Activated naive CD4-positive, alpha-beta T cell treated with anti-CD3 and anti-CD28 coated beads, Interleukin-2, amount 50 U/mL, for 16 hours (primary cell): ENCODE measurements at places on chromosomes 1 and 21.

GRCh38 chr1:3785456-3786157 is 10.7 kb downstream of the LRRC47 start:
- no peak for DNase-seq

DNA sequence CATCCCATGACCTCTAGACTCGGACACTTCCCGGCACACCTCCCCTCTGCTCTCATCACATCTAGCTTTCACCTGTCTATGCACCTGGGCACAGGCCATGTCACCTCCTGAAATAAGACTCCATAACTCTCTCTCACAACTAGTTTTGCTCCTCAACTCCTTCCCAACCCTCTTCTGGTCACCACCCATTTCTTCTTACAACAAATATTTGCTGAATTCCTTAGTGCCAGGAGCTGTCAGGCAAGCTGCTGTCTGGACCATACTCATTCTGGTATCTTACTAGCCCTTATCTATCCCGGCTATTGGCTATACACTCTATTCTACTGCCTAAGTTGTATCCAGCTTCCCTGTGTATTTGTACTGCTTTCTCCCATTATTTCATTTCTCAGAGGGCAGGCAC is 49.1 kb downstream of the LRRC71 start:
- DNase-seq, result no peak

DNA sequence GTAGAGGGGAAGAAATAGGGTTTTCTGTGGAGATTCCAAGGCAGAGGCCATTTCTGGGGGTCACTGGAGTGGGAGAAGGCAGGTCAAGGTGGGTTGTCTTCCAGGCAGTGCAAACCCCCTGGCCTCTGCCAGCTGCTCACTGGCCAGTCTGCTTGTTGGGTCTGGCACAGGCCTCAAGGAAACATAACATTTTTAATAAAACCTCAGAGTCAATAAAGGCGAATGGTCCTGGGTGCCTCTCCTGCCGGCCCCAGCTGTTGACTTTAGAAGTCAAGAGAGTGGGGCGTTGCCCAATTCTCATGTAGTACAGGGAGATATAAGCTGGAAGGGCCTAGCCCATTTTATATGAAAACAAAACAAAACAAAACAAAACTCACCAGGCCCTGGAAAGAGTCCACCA is 36.6 kb downstream of the RUNX3 start:
- no peak for DNase-seq

DNA sequence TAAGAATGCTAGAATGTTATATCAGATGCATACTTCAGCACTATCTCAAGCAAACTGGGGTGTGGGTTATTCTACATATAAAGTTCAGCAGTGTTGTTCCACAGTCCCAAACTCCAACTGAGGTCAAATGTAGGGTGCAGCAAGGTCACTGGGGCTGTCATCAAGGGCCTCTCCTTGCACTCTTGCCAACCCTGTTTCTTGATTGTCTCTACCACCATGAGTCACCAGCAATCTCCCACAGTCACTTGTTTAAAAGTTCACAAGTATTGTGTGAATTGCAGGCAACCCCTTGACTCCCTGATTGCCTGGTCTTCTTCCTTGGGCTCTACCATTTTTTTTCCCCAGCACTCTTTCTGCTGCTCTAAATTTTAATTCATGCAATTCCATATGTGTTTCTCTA is 10.6 kb downstream of the METTL18 start:
- DNase-seq, result no peak

- DNase-seq, result no peak
Observed at GRCh38 chr1:207058252-207058651, 5.2 kb downstream of the PFKFB2 start.

DNA sequence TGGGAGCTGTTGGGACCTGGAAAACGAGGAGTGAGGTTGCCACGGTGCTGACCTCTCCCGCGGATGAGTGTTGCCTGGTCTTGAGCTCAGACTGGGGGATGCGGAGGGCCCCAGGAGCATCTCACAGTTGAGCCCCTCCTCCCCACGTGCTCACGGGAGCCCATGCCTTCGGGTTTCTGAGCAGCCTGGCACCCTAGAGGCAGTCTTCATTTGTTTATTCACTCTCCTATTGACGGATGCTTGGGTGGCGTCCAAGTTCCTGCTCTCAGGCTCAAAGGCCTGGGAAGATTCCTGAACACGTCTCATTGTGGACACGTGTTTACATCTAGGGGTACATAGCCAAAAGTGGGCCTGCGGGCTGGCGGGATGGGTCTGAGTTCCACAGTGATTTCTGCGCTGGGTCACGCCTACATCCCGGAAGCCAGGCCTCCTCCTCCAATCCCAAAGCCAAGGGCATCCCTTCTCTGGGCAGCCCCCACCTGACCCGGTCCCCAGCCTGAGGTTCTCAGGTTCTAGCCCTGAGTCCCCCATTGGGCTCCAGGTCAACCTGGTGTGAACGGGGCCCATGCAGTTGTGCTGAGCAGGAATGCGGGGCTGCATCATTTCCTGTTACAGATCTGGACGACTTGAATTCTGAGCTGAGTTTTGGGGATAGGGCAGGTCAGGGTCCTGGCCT is 14.7 kb downstream of the WNT3A start:
- peak; percentile 3 for DNase-seq

DNA sequence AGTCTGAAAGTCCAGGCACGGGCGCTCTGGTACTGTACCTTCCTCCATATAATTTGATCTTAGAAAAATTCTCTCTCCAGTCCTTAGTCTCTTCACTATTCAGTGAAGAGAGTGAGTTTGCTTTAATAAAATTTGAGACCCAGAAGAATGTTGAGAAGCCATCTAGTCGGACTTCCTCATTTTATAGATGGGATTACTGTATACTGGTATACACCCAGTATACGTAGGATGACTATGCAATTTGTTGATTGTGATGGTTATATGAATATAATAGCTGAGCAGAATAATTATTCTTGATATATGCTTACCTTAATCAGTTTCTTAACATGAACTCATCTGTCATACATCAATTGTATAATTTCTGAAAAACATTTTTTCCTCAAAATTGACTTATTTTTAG is 328.0 kb upstream of the B3GALT2 start:
- no peak for DNase-seq

DNA sequence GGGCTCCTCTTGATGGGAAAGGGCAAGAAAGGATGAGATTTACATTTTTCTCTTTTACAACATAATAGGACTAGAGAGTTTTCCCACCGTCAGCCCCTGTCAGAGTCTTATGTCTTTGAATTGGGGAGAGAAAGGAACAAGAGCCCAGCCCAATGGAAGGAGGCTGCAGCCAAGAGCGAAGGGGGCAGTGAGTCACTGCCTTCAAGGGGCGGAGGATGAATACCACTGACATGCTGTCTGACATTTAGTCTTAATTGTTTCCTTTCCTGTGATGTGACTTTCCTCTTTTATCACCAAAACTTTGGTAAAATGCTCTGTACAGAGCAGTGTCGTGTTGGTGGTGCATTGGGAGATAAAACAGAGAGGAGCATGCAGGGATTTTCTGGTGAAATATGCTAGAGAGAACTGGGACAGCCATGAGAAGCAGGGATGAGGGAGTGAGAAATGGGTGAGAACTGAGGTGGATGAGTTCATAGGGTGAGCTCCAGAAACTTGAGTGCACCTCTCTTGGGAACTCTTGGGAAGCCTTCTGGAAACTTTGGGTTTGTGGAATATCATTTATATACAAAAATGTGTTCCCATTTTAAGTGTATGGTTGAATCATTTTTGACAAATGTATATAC is 179.9 kb upstream of the FGGY start:
- DNase-seq, result no peak

DNA sequence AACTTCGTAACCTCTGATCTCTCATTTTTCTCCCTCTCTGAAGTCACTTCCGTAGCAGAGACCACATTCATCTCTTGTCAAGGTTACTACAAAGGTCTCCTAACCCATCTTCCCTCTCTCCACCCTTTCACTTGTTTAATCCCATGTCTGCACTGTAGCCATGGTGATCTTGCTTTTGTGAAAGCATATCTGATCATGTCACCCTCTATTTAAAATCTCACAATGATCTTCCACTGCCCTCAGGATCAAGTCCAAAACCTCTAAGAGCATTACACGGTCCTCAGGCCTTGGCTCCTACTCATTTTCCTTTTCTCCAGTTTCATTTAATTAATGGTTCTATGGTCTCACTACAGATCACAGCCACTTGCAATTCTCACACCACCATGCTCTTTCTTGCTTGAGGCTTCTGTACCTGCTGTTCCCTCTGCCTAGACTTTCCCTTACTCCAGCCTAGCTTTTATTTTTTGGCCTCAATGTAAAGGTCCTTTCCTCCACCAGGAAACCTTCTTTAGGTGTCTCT is 12.1 kb downstream of the ARHGEF11 start:
- DNase-seq, result no peak

GRCh38 chr1:8147956-8148355 is 121.8 kb upstream of the ERRFI1 start:
- no peak for DNase-seq

DNA sequence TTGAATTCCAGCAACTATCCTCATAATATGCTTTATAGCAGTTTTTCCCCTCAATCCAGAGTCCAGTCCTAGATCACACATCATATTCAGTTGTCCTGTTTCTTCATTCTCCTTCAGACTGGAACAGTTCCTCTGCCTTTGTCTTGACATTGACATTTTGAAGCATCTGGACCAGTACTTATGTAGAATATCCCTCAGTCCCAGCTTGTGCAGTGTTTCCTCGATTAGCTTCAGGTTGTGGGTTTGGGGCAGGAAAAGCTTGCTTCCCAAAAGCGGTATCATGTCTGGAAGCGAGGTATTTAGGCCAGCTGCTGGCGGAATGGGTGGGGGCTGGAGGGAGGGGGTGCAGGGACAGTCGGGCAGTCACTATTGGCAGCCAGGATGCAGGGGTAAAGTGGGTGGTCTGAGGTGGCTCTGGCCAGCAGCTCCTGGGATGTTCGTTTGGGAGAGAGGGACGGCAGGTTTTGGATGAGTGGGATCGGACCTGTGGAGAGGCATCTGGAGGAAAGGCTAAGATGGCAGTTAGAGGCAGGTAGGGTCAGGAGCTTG is 6.5 kb downstream of the THEMIS2 start:
- DNase-seq, result no peak

DNA sequence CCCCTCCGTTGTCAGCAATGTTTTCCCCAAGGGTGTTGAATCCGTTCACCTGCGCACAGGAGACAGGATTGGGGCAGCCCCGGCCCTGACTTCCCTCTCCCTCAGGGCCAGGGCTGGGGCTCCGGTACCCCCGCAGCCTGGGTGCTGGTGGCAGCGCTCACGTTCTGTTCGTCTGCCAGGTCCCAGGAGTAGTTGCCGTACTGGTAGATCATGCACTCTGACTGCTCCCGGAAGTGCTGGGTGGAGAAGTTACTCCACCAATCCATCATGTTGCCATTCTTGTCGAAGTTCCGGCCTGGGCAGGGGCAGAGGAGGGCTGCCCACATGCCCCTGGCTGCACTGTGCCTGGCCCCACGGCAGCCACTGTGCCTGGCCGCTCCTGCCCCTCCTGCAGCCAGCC is 6.1 kb downstream of the PRXL2B start:
- peak; percentile 9 for DNase-seq

GRCh38 chr1:25148673-25149300 is 83.5 kb downstream of the SYF2 start:
- DNase-seq, result peak; percentile 20

DNA sequence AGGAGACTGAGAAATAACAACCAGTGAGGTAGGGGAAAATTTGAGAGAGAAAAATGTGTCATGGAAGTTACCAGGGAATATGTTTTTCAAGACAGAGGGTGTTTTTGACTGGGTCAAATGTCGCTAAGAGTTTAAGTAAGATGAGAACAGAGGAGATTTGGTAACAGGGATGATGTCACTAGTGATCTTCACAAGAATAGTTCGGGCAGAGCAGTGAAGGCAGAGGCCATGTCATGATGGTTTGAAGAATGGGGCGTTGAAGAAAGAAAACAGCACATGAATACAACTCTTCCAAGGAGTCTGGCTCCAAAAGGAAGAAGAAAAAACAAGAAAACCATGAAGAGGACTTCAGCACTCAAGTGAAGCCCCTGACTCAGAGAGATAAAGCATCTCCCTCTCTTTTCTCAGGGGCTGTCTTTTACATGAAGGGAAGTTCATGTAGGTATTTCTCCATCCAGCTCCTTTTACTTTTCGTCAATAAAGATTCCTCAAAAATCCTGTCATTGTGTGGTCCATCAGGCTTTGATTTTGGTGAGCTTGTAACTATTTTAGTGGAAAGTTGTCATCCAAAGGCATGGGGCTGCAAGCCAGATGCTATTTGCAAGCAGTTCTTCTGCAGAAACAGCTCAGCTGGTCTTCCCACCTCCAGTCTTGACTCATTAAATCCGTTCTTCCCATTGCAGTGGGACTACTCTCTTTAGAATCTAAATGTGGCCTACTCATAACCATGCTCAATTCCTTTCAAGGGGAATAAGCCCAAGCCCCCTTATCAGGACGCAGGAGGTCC is 397.3 kb downstream of the LMX1A start:
- no peak for DNase-seq

- DNase-seq, result no peak
Observed at GRCh38 chr1:79322511-79323027, 316.0 kb upstream of the ADGRL4 start.

- no peak for DNase-seq
Observed at GRCh38 chr1:75426688-75427087, 184.2 kb downstream of the SLC44A5 start.
